Activated CD8-positive, alpha-beta T cell treated with anti-CD3 and anti-CD28 coated beads for 36 hours (primary cell): ENCODE measurements at places on chromosomes 16 and 17.
A peak's percentile ranks its signal among the peaks of the same experiment; 100 is the strongest.

- DNase-seq, result peak; percentile 53
Measured at GRCh38 chr17:66542129-66542966, 239.9 kb downstream of the PRKCA start.

- DNase-seq, result no peak
Measured at GRCh38 chr16:56825826-56826225, 39.2 kb upstream of the SLC12A3 start.

DNA sequence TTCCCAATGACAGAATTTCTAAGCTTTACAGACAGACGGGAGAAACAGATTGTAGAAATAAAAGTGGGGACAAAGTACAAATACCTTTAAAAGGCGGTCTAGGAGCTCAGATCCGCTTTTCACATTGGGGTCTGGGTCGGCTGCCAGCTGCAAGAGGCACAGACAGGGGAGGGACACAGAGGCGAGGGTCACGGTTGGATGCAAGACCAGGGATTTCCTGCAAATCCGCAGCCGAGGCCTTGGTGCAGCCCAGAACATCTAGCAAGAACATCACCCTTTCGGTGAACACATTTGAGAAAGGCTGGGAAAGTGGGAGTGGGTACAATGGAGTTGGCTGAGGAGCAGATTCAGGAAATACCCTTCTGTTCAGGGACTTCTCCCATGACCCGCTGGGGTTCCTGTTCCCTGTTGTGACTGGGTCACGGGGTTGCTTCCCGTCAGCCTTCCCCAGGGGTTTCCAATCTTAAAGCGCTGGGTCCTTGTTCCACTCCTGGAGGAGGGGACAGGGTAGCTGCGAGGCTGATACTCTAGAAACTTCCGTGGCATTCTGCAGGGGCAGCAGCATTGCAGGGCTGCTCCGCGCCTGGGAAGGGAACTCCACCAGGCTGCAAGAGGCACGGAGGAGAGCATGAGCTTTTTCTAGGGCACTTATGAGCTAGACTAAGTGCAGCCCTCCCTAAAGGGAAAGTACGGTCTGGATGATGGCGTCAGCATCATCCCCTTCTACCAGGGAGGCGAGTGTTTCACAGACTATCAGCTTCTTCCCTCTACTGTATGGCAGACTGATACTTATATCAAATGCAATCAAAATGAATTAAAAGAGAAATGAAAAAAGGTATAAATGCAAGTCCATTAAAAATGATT lies 16.0 kb downstream of the VAC14 start:
- DNase-seq, result no peak

GRCh38 chr16:19753815-19754643 lies 36.0 kb downstream of the IQCK start:
- no peak for DNase-seq

- no peak for DNase-seq
Measured at GRCh38 chr17:69854225-69854780, 220.7 kb upstream of the KCNJ16 start.

DNA sequence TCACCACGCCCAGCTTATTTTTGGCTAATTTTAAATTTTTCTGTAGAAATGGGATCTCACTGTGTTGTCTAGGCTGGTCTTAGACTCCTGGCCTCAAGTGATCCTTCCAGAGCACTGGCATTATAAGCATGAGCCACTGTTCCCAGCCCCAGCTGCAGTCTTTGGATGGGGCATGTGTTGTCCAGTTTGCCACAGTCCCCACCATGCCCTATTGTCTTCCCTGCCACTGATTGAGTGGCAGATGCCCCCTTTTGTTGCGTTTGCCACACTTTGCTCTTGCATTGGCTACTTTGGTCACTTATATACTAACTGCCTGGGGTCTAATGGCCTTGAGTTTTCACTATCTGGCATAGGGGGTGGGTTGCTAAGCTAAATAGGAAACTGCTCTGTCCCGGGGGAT lies 60.8 kb downstream of the ABCC1 start:
- no peak for DNase-seq

GRCh38 chr16:76943921-76944320 lies 247.1 kb upstream of the MON1B start:
- no peak for DNase-seq

DNA sequence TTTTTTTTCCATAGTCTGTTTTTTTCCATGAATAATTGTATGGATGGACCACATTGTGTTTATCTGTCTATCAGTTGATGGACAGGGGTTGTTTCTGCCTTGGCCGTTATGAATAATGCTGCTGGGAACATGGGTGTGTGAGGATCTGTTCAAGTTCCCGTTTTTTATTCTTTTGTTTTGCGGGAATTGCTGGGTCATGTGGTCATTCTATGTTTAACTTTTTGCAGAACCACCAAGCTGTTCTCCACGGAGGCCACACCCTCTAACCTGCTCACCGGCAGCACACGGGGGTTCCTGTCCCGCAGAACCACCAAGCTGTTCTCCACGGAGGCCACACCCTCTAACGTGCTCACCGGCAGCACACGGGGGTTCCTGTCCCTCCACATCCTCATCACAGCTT lies 5.9 kb upstream of the MSLN start:
- DNase-seq, result no peak

DNA sequence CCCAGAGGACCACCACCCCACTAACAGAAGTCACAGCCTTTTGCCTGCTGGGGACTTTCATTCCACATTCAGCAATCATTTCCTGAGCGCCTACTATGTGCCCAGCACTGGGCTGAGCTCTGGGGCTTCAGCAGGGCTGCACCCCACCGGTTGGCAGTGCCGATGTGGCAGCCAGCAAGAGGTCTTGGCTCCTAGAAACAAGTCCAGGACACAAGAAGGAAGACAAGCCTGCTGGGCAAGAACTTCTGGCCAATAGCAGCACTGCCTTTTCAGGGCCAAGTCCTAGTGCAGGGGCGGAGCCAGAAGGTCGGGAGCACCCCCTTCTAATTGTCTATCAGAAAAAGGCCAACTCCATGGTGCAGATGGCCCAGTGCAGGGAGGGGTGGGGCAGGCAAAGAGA lies 13.0 kb upstream of the HOXB9 start:
- DNase-seq, result no peak

DNA sequence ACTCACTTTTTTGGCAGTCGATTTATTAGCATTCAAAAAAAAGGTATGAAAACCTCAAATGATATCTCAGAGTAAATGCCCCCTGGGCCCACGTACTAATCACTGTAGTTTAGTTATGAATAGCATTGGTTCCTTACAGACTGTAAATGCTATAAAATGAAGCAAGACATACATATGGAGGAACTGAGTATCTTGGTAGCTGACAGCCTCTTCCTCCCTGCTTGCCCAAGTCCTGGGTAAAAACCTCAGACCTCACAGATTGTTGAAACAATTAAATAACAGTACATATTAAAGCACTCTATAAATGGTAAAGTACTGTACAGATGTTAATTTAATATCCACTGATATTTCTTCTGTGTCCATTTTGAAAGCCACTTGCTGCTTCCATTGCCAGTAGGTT lies 33.2 kb upstream of the ABCC11 start:
- DNase-seq, result no peak

DNA sequence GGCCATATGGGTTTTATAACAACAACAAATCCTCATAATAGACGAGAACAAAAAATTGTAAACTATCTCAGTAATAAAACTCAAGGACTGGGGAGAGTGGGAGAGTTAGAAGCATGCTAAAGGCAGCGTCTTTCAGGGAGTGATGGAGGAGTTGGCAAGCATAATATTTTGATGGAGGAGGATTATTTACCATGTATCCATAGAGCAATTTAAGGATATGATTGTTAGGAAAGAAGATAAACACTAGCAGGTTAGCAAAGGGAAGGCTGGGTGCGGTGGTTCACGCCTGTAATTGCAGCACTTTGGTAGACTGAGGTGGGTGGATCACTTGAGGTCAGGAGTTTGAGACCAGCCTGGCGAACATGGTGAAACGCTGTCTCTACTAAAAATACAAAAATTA lies 27.8 kb downstream of the BCL7C start:
- DNase-seq, result no peak

- DNase-seq, result no peak
Measured at GRCh38 chr16:56981729-56982271, 7.6 kb upstream of the NLRC5 start.

DNA sequence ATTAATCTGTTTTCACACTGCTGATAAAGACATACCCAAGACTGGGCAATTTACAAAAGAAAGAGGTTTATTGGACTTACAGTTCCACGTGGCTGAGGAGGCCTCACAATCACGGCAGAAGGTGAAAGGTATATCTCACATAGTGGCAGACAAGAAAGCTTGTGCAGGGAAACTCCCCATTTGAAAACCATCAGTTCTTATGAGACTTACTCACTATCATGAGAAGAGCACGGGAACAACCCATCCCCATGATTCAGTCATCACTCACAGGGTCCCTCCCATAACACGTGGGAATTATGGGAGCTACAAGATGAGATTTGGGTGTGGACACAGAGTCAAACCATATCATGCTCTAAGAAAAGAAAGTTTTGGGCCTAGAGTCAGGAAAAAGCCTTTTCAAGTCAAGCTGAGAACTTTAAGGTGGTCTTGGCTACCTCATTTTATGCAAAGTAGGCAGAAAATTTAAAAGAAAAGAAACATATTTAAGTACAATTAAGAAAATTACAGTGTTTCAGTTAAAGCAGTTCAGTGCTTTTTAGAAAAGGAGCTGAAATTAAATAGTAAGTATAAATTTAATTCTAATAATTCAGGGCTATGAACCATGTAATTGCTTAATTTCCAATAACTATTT lies 24.9 kb upstream of the CRYM start:
- DNase-seq, result no peak

DNA sequence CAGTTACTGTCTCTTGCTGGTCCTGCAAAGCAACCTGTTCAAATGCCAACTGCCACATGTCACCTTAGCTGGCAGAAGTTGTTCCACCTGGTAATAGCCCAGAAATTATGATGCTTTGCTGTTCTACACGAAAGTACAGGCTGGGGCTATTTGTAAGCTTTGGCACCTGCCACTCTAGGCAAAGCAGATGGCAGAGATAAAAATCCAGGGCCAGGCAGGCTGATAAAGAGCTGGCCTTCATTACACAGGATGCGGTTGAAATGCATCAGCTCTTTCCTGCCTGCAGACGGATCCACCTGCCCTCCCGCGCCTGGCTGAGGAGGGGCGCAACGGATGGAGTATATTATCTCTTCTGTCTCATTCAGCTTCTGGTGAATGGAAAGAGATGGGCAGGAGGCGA lies 29.3 kb upstream of the KDM8 start:
- peak; percentile 83 for DNase-seq

DNA sequence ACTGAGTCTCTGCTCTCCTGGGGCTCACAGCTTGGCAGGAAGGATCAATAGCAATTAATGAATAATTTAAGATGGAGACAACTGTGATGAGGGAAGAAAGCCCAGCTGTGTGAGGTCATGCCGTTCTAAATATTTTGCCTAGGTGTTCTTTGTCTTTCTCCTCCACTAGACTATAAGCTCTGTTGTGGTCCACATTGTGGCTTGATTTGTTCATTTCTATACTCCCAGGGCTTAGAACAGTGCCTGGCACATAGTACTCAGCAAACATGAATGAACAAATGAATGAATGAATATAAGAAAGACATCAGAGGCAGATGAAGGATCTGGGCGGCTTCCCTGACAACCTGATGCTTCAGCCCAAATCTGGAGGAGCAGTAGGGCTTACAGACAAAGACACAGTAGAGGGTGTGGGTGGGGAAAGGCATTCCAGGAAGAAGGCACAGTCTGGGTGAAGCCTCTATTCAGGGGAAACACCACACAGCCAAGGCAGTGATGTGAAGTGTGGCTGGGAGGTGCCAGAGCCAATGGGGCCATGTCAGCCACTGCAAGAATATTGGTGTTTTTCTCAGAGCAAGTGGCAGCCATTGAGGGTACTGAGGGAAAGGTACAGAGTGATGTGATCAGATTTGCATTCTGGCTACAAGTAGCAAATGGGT lies 8.3 kb downstream of the CDH13 start:
- DNase-seq, result peak; percentile 21

DNA sequence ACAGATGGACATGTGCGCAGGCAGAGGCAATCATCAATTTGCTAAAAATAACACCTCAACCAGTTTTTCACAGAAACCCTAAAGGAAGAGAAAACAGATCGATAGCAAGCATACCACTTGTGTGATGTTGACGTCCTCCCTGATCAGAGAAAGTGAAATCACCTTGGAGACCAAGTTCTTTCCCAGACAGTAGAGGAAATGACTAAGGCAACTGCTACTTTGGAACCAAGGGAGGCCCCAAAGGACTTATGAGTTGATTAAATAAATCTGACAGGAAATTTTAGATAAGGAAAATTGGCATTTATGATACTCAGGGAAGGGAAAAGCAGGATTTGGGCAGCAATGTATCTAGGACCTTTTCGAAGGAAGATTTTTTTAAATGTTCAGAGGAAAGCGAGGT lies 267.1 kb upstream of the ASIC2 start:
- no peak for DNase-seq

- peak; percentile 97 for DNase-seq
Measured at GRCh38 chr16:56608043-56608875, at the start of gene MT2A. TSS of gene MT2A (plus strand) at chr16:56608584. CDS start at chr16:56608656, 72 bp downstream.

DNA sequence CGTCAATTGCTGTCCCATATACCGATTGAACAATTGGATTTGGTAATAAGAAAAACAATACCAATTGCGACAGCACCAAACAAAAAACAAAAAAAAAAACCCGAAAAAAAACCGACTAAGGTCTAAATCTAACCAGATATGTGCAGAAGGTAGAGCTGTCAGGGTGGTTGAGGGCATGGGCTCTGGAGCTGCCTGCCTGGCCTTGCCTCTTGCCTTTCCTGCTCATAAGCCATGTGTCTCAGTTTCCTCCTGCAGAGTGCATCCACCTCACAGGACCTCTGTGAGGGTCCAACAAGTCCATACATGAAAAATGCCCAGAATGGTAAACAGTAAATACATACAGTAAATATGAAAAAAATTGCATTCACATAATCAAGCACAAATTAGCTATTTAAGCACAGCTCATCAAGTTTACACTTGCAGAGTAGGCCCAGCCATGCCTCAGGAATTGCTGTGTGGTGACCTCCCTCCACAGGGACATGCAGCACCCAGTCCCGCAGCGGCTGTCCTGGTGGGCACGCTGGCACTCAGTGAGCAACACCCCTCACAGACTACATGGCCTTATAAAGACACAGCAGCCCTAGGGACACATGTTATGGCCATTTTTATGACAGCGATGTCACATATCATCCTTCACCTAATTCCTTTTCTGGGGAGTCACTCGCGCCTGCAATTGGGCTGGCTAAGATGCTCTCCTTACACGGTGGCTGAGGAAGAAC lies 17.9 kb downstream of the TBC1D28 start:
- no peak for DNase-seq

GRCh38 chr16:89811321-89811720 lies 5.1 kb downstream of the FANCA start:
- DNase-seq, result no peak

DNA sequence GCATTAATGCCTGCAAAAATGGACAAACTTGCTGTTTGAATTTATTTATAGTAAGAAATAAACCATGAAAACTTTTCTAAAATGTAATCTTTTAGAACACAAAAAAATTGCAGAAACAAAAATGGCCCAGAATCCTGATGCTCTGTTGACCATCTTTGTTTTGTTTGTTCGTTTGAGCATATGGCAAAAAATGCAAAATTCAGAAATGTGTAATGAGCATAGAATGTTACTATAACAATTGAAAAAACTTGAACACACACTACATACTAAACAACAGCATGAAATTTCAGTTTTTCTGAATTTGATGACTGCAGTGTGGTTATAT lies 1.1 kb upstream of the KPNA2 start:
- DNase-seq, result no peak

- no peak for DNase-seq
Measured at GRCh38 chr16:4570086-4570485, 13.9 kb downstream of the C16orf96 start.

GRCh38 chr17:68849673-68850610 lies 105.2 kb downstream of the ABCA8 start:
- DNase-seq, result no peak

- peak; percentile 99 for DNase-seq
Measured at GRCh38 chr17:17280613-17281549, at the start of gene COPS3. TSS of gene COPS3 (minus strand) at chr17:17281246. CDS start at chr17:17281186, 60 bp downstream.

GRCh38 chr17:4509923-4510617 lies 11.4 kb downstream of the SPNS2 start:
- no peak for DNase-seq
